ENCODE measurements at places on chromosomes 2 and 18.
A peak's percentile ranks its signal among the peaks of the same experiment; 100 is the strongest.

- DNase-seq: peak; percentile 59
Observed at GRCh38 chr2:101253013-101253702, 472 bp downstream of the CNOT11 start.

- DNase-seq: peak; percentile 63
Observed at GRCh38 chr2:70789304-70790135, 923 bp downstream of the FIGLA start.

- no peak for DNase-seq
Observed at GRCh38 chr2:165016772-165017411, 61.6 kb upstream of the SLC38A11 start.

DNA sequence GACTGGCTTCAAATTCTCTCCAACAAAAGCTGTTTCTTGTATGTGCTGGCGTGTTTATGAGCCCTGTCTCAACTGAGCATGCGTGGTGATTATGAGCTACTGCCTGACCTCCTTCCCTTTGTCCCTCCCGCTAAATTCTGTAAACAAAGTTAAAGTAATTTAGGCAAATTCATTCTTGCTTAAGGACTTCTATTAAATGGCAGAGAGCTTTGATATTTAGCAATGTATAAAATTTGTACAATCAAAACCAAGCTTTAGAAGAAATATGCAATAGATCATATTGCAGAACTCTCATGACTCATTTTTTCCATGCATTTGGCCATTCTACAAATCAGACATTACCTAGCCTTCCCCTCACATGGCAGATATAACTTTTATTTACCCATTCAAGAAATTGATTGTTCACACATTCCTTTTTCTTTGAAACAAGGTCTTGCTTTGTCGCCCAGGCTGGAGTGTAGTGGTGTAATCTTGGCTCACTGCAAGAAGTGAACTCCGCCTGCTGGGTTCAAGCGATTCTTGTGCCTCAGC is 18.2 kb downstream of the IGFBP2 start:
- DNase-seq: no peak

- no peak for DNase-seq
Observed at GRCh38 chr2:54520687-54521086, 64.6 kb downstream of the SPTBN1 start.

GRCh38 chr2:219460424-219460926 is 25.8 kb downstream of the SPEG start:
- no peak for DNase-seq

- peak; percentile 55 for DNase-seq
Observed at GRCh38 chr2:39128919-39129391, 8.1 kb upstream of the SOS1 start.

DNA sequence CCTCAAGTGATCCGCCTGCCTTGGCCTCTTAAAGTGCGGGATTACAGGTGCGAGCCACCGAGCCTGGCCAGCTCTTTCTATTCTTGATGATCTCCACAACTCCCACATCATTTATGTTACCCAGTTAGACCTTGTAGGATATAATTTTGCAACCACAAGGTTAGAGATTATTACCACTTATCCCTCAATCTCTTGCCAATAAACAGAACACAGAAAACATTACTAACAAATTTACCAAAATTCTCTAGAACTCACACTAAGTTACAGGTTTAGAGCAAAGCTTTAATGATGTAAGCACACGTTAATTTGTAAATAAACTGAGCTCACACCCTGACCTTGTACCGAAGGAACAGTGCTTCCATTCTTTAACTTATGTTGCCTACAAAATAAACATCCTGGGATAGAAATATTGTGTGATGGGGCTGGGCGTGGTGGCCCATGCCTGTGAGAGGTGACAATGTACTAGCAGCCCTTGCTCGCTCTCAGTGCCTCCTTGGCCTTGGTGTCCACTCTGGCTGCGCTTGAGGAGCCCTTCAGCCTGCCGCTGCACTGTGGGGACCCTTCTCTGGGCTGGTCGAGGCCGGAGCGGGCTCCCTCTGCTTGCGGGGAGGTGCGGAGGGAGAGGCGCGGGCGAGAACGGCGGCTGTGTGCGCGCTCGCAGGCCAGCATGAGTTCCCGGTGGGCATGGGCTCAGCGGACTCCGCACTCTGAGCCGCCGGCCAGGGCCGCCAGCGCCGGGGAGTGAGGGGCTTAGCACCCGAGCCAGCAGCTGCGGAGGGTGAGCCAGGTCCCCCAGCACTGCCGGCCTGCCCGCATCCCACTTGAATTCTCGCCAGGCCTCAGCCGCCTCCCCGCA is 42.1 kb upstream of the ITSN2 start:
- DNase-seq: no peak

DNA sequence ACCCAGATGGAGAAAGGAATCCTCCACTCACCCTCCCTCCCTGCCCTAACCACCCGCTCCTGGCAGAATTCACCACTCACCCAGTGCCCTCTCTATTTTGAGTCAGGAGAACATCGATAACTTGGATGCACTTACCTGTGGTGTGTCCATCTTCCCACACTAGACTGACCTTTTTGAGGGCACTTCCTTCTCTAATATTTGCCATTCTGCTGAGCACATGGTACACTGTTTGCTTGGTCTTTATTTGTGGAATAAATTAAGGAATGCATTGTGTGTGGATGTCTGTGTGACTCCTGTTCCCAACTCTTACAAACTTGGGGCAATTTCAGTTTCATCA is 133.7 kb downstream of the ACKR3 start:
- no peak for DNase-seq

- no peak for DNase-seq
Observed at GRCh38 chr2:224126440-224126839, 87.4 kb upstream of the SERPINE2 start.

GRCh38 chr2:23153484-23153883 is 231.5 kb upstream of the KLHL29 start:
- DNase-seq: no peak

DNA sequence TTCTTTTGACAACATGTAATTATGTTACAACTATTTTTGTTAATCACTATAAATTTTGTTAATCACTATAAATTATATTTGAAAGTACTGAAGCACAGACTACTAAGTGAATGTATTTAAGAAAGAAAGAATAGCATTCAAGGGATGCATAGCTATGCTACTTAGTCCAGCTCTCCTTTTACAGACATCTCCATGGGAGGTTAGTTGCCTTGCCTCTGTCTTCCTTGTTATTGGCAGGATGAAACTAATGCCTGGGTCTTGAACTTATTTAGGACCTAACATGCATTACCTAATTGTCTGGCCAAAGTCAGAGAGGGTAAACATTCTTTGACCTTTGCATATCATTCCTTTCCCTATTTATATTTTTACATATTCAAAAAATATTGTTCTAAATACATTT is 519.5 kb downstream of the NRXN1 start:
- DNase-seq: no peak

GRCh38 chr2:98985905-98986666 is 50.1 kb upstream of the CRACDL start:
- DNase-seq: no peak

DNA sequence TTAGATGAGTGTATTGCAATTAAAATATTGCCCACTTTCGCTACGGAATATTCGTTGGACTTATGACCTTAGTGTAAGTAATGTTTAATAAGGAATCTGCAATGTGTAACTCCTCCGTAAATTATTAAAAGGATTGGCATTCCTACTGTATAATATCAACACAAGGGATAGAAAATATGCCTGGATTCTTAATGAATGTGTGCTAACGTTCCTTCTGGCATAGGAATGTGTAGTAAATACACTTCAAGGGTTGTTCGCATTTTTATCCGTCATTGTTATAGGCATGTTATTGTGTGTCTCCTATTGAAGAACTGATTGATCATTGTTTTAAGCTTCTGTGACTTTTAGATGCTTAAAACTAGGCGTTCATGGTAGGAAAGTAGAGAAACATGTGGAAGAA is 134.5 kb downstream of the NEDD4L start:
- no peak for DNase-seq

DNA sequence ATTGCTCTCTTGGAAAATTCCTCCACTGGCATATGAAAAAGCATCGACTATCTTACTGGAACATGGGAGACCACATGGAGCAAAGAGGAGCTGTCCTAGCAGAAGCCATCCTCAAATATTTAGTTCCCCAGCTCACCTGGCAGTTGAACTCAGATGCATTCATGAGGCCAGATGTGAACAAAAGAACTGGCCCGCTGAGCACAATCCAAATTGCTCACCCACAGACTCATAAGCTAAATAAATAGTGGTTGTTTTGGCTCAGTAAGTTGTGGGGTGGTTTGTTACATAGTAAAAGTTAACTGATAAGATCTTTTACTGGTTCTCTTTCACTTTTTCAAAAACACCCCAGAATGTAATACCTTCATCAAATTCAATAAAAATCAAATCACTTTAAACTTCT is 108.6 kb upstream of the CWC22 start:
- DNase-seq: no peak

GRCh38 chr2:226087505-226088365 is 688.2 kb downstream of the NYAP2 start:
- DNase-seq: no peak

DNA sequence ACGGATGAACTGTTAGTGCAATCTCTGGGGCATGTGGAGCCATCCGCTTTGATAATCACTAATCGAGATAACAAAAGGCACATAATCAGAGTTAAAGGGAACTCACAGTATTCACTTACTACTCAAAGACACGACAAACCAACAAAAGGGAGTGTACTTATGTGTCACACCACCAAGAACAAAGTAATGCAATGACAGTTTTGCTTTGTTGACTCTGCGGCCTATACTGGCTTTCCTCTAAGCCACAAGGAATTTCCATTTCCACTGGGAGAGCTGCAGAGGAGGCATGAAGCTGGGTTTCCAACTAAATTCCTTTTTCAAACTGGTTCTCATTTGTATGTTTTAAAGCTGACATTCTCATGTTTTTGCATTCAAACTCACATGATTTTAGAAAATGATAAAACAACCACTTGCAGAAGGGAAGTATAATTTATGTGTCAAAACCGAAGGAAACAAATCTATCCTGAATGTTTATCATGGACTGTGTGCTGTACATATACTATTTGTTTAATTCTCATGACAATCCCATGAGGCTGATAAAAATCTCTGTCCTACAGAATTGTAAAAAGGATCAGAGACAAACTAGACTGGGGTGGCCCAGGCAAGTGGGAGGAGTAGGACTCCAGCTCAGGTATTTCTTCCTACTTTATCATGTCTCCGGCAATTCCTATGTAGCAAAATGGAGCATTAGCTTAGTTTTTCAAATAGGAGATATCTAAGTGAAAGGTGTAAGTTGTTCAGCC is 149.6 kb upstream of the SMAD7 start:
- no peak for DNase-seq

DNA sequence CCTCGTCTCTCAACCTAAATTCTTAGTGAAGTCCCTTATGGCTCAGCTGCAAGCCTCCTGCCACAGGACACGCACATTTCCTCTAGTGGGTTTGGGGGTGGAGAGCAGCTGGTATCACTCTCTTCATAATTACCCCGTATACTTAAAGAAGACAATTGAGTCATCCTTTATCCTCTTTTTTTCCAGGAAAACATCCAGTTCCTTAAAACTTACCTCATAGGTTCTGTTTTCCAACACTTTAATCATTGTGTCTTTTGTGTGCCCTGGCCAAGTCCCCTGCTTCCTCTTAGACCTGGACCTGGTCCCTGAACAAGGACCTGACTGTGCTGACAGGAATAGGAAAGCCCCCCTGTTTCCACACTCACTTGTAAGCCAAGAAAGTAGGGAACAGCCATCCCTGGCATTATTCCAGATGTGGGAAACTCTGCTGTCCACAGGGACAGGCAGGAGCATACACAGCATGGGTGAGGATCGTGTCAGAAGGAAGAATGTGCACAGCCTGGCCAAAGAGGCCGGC is 42.3 kb upstream of the MYO1B start:
- DNase-seq: no peak

GRCh38 chr2:189298038-189298437 is 118.5 kb upstream of the COL5A2 start:
- no peak for DNase-seq

GRCh38 chr18:35477497-35477896 is 20.3 kb downstream of the INO80C start:
- no peak for DNase-seq

- no peak for DNase-seq
Observed at GRCh38 chr2:9984217-9984739, 32.8 kb downstream of the GRHL1 start.

DNA sequence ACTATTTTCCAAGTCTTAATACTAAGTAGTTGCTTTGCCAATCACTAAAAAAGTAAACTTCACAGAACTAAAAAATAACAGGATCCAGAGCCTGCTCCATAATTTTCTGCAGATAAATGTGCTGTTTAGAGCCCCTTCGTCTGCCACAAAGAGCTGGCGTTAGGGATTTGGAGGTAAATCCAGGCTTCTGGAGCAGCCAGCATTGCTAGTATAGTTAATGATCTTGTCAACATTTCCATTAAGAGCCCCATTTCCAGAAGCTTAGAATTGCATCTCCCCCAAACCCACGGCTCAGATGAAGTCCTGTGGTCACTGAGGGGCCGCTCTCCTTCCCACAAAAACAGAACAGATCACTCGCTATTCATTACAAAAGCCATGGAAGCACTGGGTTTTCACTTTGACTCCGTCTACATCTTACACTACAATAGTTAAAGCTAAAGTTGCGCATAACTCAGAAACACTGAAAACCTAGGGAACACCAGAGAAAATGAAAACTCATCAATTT is 41.9 kb downstream of the ZNF516 start:
- DNase-seq: no peak

GRCh38 chr2:64342195-64343099 is 111.5 kb upstream of the LGALSL start:
- DNase-seq: no peak

GRCh38 chr2:176334729-176335128 is 65.5 kb downstream of the MTX2 start:
- DNase-seq: no peak

DNA sequence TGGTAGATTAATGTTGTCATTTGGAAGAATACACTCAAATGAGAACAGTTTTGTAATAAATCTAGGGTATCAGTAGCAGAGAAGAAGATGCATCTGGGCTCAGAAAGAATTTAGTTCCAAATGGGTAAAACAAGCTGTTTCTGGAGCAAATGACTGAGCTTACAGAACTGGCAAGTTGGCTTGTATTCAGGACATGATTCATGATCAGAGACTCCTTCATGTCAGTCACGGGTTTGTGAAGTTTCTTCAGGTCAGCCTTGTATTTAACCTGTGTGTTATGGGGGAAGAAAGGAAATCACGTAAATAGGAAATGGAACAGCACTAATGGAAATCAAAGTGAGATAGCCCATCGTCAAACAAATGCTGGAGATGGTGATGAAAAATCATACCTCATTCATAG is 109.1 kb downstream of the RIF1 start:
- no peak for DNase-seq

- DNase-seq: no peak
Observed at GRCh38 chr2:40255103-40255502, 196.8 kb downstream of the SLC8A1 start.

GRCh38 chr2:56268856-56269255 is 85.1 kb downstream of the CCDC85A start:
- DNase-seq: no peak

GRCh38 chr18:3062798-3063680 is 50.1 kb upstream of the LPIN2 start:
- peak; percentile 64 for DNase-seq

GRCh38 chr2:27710640-27711430 is 47.1 kb downstream of the SLC4A1AP start:
- no peak for DNase-seq

- no peak for DNase-seq
Observed at GRCh38 chr18:25734336-25734735, 356.1 kb downstream of the SS18 start.

- no peak for DNase-seq
Observed at GRCh38 chr2:157196956-157197355, 60.5 kb upstream of the GALNT5 start.
